Posterior vena cava (tissue), 2 donors: ENCODE measurements at places on chromosomes 6 and 20.

DNA sequence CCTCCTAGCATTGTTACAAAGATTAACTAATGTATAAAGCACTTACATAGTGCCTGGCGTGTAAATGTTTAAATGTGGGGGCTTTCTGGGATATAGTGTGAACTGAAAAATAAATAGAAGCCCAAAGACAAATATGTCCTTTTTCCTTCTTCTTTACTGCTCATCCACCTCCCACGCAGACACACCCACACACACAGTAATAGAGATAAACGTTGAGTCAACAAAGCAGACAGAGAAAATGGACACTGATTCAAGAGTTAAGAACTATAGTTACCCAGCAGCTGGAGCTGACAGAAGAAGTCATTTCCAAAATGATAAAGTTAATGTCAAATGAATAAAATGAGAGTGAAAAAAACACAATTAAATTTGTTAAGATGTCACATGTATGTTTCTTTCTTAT lies 68.3 kb downstream of the FHL5 start:
- no peak for DNase-seq

- DNase-seq: no peak
These were observed 142.1 kb upstream of the PDE10A start for GRCh38 chr6:165805067-165805555.

DNA sequence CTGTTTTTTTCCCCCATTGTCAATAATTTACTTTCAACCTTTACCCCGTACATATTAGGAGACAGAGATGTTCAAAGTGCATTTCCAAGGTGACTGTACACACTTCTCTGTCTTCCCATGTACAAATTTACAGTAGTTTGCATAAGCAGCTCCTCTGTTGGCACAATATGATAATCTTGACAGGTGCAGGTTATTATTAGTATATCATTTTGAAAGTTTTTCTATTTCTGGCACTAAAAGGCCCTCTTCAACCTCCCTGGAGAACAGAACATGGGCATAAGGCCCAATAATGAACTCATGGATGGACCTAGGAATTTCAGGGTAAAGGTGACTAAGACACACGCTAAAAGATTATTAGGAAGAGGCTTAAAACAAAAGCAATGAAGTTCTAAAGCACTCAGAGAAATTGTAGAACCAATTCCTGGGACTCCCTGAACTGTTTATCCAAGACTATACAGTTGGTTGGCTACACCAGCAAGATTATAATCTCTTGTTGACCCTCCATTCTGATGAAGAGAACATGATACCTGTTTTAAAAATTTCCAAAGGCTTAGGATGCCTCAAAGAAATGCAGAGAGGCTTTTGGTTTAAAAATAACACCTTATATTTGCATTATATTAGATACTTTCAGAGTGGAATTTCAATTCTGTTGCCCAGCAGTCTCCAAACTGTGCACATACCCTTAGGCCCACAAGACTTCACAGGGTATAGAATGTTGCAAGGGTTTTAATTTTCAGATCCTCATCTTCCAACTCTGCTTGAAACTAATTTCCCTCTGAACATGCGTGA lies 1.1 kb downstream of the AIG1 start:
- DNase-seq: no peak

GRCh38 chr6:56771189-56771588 lies 128.5 kb upstream of the DST start:
- DNase-seq: no peak

DNA sequence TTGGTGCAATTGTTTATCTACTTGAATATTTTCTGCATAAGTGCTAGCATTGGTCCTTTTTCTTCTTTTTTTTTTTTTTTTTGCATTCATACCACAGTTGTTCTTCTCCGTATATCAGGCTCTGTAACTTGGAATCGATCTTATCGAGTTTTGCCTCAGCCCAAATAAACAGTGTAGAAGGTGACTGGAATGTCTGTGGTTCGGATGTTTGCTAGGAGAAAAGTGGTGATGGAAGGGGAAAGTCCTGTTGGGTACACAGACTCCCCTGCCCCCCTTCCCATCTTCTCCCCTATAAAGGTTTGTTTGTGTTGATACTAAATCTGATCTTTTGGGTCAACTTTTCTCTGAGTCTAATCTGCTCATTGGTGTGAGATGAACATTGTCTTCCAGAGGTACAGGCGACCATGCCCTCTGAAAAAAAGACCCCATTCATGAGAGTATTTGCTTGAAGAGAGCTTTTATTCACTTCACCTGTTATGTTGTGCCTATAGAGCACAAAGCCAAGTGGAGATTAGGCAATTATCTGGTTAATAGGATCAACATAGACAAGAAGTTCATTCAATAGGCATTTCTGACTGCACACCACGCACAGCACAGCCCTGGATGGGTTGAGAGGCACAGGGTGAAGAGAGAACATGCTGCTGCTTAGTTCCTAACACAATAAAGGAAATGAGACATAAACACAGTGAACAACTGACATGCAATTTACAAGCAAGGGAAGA lies 620.0 kb downstream of the PKHD1 start:
- no peak for DNase-seq

- DNase-seq: no peak
These were observed 168.8 kb downstream of the EYA2 start for GRCh38 chr20:47063407-47063806.

GRCh38 chr20:39492223-39492797 lies 530.2 kb downstream of the DHX35 start:
- no peak for DNase-seq

GRCh38 chr6:56689663-56690062 lies 47.0 kb upstream of the DST start:
- no peak for DNase-seq

DNA sequence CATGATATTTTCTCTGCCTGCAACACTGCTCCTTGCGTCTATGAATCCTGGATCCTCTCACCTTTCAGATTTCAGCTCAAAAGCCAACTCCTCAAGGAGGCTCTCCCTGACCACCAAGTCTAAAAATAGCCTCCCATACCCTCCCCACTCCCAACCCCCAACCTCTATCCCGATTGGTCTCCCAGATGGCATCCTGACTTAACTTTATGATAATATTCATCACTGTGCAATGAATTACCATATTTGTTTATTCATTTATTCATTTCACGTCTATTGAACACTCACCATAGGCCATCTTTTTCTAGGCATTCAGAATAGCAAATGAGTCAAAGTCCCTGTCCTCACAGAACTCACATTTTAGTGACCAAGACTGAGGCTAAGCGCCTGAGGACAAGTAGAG lies 42.6 kb upstream of the NFATC2 start:
- no peak for DNase-seq

DNA sequence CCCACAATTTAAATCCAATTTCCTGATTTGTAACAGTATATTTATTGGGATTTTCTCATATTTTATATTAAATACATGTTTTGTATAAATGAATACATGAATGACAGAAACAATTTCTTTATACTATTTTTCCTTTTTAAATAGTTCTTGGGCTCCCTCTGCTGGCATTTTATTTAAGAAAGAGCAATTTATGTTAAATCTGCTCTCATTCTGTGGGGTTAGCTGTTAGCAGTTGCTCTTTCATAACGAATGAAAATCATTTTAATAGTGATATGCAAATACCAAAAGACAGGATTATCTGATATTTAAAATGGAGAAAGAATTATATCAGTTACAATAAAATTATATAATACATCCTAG lies 118.3 kb downstream of the RALGAPA2 start:
- no peak for DNase-seq

- no peak for DNase-seq
These were observed 170.5 kb upstream of the CST7 start for GRCh38 chr20:24778585-24779031.

DNA sequence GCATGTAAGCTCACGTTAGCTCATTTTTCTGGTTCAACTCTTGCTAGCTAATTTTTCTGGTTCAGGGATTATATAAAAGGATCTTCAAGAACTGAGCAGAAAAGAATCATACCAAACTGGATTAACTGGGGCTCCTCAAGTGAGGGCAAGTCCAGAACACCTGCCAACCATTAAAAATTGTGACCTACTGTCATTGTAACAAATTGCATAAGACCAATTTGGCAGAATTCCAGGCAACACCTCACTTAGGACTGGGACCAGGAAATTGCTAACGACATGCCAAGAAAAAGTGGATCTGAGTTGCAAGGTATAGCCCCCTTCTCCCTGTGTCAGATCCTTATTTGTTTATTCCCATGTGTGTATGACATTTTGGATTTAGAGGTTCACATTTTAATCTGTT lies 216.6 kb downstream of the HIVEP2 start:
- DNase-seq: no peak
